ENCODE measurements at places on chromosomes 6 and 20. TPM values are rescaled to one million over a fixed set of nuclear protein-coding genes. Genes with fewer than 3 reads are reported as not detected.

Gene CLVS2
- total RNA-seq, result not detected

Gene IL20RA
- total RNA-seq, result 13.3 TPM

Gene NAPB
- 10.8 TPM for total RNA-seq

DNA sequence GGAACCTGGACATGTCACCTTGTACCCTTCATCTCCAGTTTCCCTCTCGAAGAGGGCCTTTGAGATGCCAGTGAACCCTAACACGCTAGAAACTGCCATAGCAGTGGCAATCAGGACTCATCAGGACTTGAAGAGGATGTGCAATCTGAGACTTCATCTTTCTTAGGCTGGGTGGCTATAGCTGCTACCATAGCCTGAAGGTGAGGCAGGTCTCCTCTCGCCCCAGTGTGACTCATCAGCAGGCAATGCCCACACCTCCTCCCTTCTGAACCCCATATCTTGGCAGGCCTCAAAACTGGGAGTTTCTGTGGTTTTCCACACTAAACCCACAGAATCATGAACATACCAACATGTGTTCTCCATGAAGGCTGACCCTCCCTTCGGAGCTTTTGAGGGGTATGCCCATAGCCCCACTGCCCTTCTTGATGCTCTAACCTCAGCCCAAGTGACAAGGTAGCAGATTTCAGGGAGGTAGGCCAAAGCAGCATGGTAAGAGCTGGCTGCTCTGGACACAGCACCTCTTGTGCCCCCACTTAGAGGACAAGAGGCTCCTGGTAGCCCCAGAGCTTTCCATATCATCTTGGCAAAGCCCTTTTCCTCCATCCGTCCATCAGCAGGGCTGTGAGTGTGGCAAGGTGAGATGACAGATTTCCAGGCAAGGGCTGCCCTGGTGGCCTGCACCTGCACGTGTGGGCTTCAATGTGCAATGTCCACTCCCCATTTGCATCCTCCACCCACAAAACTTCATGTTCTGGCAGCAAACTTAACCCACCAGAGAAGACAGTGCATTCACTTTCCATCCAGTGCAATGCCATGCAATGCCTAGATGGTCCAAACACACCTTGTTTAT, 2.6 kb downstream of the BLCAP start:
- DNase-seq, result no peak

DNA sequence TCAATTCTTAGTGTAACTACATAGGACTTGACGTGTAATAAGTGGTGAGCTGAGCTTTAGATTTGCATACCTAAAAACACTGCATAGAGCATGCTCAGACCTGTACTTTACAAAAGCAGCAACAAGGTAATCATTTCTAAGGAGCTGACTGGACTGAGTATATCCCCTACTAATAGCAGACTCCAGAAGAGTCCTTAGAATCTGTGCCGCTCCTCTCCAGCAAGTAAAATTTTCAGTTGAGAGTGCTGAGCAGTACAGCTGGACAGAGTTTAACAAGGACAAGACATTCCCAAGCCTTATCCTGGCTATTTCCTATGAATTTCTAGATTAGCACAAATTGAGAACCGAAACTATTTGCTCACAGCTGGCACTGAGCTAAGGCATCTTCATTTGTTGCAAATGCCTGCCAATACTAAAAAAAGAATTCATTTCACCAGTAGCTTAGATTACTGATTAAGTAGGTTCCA, 26.1 kb upstream of the KLHL31 start:
- no peak for DNase-seq

- DNase-seq, result no peak
Measured at GRCh38 chr20:50129662-50130355, 16.9 kb upstream of the UBE2V1 start.
